CD4-positive, alpha-beta T cell treated with Interleukin-4 for 1 hour (primary cell): ENCODE measurements at places on chromosomes 2 and 18.

GRCh38 chr2:216490061-216490460 lies 8.6 kb upstream of the RPL37A start:
- no peak for DNase-seq

GRCh38 chr18:316393-316792 lies 48.5 kb upstream of the THOC1 start:
- DNase-seq: no peak

DNA sequence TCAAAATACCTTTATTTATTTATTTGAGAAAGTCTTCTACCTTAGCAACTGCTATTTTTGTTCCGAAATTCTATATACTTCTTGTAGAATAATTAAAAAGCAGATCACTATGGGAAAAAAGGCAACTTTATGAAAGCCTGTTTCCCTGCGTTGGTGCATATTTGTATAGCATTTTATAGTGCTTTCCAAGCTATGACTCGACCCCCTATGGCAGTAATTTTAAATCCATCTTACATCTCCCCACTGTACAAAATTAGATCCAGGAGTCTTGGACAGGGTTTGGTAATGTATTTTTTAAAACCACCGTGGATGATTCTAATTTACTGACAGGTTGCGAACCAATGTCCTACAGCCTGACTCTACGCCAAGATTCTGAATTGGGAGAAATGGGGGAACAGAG lies 10.1 kb downstream of the TANK start:
- no peak for DNase-seq

DNA sequence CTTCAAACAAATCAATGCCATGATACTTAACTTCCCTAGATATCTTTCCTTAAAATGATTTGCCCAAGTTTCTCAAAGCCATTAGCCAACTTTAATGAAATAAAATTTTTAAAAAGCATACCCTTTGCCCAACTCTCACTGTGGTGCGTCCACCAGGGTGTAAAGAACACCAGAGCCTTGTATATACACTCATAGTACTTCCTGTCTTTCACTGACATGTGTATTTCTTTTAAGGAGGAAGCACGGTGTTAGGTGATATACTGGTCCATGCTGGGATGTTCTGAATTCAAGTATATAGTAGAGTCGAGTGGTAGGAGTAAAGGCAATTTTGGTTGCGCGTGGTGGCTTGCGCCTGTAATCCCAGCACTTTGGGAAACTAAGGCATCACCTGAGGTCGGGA lies 22.7 kb downstream of the AAK1 start:
- no peak for DNase-seq

GRCh38 chr2:181876614-181877063 lies 14.9 kb upstream of the ITPRID2 start:
- peak; percentile 34 for DNase-seq
